ENCODE measurements at places on chromosomes 7 and 10.

DNA sequence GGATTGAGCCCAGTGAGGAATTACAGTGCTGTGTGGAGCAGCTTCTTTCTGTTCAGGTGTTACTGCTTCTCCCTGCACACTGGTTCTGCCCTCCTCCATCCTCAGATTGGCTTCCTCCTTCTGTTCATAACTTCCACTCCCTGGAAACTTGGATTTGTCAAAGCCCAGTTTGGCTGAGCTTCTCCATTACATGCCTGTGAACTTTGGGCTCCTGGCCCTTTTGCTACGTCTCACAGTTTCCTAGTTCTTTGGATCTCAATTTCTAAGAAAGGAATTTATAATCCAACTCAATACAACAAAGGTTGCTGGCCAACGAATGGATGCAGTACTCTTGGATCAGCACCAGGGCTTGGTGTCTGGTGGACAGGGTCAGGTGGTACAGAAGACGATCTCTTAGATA lies 318.1 kb downstream of the RPS24 start:
- DNase-seq, result no peak

- DNase-seq, result no peak
Observed at GRCh38 chr10:110822712-110823311, 48.9 kb upstream of the PDCD4 start.

DNA sequence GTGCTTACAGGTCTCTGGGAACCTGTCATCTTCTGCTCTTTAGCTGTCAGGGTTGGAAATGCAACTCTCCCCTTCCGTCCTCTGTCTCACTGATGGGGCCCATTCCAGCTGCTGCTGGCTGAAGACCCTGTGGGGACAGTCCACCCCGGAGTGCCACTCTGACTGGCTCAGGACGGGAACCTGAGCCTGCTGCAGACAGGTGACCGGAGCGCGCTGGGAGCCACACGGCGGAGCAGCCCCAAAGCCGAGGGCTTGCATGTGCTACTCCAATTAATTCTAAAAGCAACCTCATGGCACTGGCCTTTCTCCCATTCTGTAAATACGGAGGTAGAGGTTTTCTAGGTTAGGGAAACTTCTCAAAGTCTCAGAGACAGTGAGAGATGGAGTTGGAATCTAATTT lies 223.5 kb upstream of the PITRM1 start:
- no peak for DNase-seq

DNA sequence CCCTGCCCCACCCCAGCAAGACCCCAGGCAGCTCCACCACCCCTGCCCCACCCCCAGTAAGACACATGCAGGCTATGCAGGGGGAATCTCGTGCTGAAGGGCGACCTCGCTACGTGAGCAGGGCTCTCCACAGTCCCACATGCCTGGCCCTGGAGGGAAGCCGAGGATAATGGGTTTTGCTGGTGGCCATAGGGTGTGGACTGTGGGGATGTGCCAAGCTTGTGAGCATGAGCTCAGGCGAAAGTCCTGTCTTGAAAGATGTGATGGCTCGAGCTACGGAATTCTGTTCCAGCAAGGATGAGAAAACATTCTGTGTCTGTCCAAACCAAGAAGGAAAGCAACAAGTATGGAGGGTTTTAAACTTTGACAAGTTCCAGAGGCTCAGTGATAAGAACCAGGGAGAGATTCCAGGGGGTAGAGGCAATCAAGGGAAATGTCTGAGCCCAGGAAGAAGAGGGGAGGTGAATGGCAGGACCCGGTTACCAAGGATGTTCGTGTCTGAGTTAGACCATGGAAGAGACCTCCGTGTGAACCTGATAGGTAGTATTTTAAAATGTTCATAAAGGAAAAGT lies 63.1 kb downstream of the PYROXD2 start:
- DNase-seq, result no peak

GRCh38 chr7:74049997-74050798 lies 22.2 kb downstream of the ELN start:
- DNase-seq, result no peak
